SW480 (cell line): ENCODE measurements at places on chromosomes 6 and 20.

DNA sequence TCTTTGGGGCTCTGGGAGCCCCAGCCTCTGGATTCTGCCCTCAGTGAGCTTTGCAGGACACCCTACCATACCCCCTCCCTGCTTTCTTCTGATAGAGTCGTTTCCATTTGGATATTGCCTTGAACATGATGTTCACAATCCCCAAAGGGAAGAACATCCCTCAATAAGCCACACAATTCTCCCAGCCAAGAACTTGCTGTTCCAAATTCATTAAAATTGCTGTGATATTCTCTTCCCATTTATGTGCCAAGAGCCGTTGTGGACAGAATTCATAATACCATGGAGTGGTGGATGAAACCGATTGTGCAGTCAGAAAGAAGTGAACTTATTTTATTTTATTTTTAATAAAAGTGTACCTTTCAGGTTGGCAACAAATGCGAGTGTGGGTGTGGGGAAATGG is 95.8 kb downstream of the DHX35 start:
- no peak for DNase-seq

- DNase-seq: no peak
Measured at GRCh38 chr6:150631283-150631983, 31.7 kb downstream of the PLEKHG1 start.

DNA sequence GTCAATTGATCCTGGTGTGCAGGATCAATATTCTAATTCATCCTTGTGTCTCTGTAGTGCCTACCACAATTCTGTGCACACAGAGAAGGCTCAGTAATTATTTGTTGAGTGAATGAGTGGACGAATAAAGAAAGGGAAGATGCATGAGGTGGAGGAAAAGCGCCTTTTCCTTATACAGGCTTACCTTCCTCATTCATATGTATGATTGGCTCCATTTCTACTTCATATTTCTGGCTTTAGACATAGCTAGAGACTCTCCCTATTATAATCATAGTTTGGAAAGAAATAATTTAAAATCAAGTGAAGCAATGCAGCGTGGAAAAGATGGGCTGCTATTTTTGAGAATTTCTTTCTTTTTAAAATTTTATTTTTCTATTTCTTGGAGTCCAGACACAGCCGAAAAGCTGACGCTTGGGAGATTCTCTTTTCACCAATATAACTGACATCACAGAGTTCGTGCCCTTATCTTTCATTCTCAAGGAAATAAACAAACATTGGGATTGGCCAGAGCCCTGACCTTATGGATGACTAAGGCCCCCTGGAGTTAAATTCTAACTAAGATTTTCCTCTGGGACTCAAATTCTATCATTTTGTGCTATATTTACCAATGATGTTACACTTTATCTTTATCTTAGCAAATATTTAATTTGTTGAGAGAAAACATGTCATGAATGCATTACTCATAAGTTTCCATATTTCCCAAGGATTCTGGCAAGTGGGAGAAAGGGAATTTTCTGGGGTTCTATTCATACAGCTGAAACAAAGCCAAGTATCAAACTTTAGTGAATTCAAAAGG is 48.1 kb downstream of the PRL start:
- DNase-seq: no peak

DNA sequence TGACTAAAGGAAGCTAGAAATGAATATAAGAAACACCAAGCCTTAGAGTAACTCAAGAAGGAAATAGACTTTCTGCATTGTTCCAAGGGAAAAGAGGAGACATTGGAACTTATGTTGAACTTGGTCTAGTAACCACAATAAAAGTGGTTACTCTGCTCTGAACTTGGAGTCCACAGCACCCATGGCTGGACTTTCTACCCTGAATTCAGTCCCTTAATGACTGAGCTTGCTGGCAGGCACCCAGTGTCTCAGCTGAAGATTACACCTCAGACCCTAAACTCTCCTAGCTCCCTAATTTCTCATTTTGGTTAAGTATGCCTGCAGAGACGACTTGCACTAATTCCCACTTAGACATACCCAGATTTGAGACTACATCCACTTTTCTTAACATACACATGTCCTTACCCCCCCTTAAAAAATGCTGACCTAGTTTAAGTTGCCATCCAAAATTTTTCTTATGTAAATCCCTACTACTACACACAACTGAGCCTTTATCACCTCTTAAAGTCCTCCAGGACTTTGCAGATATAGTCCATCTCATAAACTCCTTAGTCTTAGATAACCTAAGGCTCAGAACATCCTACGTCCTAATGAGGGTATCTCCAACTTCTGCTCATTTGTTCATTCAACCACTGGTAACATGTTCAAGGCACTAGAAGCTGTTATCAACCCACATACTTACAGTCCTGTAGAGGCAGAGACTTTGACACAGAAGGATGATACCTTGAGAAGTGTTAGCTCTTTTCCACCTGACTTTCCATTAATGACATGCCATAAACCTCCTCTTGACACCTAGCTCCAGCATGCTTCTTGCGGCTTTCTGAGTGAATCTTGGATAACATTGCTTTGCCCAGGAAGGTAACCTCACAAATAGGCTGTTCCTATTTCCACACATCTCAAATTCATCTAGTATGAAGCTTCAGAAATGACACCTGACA is 129.8 kb downstream of the ALDH8A1 start:
- no peak for DNase-seq
